Astrocyte of the hippocampus (primary cell): ENCODE measurements at places on chromosomes 4 and X.

- DNase-seq = peak; percentile 58
These were observed 252.3 kb downstream of the ARHGAP10 start for GRCh38 chr4:147984065-147984777.

DNA sequence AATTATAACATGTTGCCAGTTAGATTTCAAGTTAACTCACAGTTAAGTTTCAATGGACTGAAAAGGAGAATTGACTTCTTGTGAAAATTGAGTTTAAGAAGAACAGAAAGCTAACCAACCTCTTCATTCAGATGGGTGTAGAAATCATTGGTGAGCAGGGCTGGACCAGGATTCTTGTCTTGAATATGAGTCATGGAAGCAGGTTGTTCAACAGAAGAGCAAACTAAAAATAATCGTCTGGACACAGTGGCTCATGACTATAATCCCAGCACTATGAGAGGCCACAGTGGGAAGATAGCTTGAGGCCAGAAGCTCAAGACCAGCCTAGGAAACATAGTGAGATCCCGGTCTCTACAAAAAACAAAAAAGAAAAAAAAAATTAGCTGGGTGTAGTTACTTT is 98.2 kb downstream of the ARSJ start:
- DNase-seq = peak; percentile 16

- no peak for DNase-seq
These were observed 29.8 kb upstream of the H2AZ1 start for GRCh38 chr4:99979872-99980271.

- no peak for DNase-seq
These were observed 143.2 kb downstream of the CPE start for GRCh38 chr4:165522050-165522449.

DNA sequence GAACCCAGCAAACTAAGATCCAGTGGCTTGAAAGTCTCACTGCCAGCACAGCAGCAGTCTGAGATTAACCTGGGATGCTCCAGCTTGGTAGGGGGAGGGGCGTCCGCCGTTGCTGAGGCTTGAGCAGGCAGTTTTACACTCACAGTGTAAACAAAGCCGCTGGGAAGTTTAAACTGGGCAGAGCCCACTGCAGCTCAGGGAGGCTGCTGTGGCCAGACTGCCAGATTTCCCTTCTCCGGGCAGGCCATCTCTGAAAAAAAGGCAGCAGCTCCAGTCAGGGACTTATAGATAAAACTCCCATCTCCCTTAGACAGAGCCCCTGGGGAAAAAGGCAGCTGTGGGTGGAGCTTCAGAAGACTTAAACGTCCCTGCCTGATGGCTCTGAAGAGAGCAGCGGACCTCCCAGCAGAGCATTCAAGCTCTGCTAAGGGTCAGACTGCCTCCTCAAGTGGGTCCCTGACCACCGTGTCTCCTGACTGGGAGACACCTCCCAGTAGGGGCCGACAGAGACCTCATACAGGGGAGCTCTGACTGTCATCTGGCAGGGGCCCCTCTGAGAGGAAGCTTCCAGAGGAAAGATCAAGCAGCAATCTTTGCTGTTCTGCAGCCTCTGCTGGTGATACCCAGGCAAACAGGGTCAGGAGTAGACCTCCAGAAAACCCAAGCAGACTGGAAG is 45.1 kb upstream of the CDX4 start:
- no peak for DNase-seq

- DNase-seq = no peak
These were observed 21.9 kb upstream of the MRFAP1 start for GRCh38 chr4:6618386-6619115.

DNA sequence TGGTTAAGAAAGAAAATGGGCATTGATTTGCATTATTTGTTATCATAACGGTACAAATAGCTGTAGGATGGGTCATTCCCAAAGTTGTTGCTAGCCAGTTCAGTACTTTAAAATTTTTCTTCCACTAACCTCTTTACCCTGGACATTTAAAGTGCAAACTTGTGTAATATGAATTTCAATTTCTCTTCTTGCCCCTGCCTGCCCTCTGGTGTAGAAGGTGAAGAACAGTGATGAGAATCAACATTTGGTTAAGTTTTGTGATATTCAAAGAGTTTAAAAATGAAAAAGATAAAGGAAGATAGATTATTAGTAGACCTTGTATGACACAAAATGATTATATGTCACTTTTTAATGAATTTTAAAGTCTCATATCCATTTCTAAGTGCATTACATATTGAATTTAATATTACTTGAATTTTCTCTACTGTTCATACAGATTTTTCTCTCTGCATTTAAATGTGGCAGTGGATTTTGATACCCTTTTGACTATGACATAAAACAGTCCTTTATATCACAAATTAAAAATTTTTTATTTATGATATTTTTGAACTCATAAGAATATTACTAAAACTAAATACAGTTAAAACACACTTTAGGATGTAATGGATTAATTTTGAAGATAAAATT is 337.7 kb downstream of the BMPR1B start:
- peak; percentile 74 for DNase-seq

GRCh38 chr4:95638920-95639501 is 90.2 kb upstream of the UNC5C start:
- no peak for DNase-seq
